Stimulated activated CD8-positive, alpha-beta memory T cell treated with anti-CD3 and anti-CD28 coated beads, Interleukin-4, amount 100 ng/mL, for 48 hours (primary cell): ENCODE measurements at places on chromosomes 13 and 19.

- no peak for DNase-seq
These were observed 12.4 kb upstream of the ZNF77 start for GRCh38 chr19:2957160-2957559.

GRCh38 chr19:2251106-2252054 is 2.3 kb downstream of the AMH start:
- DNase-seq, result no peak

GRCh38 chr13:88217372-88217771 is 546.2 kb downstream of the SLITRK5 start:
- DNase-seq, result no peak

- DNase-seq, result no peak
These were observed 433.0 kb downstream of the TSHZ3 start for GRCh38 chr19:30916238-30916637.

- no peak for DNase-seq
These were observed 72.4 kb upstream of the EDNRB start for GRCh38 chr13:77991003-77991402.

- DNase-seq, result peak; percentile 79
These were observed 730 bp downstream of the NRTN start for GRCh38 chr19:5805462-5806132.

- no peak for DNase-seq
These were observed 100.0 kb downstream of the GADD45B start for GRCh38 chr19:2575734-2576481.

- no peak for DNase-seq
These were observed 64.6 kb downstream of the CCNE1 start for GRCh38 chr19:29876414-29876813.

GRCh38 chr19:14301150-14301549 is 80.1 kb upstream of the ADGRE5 start:
- no peak for DNase-seq

DNA sequence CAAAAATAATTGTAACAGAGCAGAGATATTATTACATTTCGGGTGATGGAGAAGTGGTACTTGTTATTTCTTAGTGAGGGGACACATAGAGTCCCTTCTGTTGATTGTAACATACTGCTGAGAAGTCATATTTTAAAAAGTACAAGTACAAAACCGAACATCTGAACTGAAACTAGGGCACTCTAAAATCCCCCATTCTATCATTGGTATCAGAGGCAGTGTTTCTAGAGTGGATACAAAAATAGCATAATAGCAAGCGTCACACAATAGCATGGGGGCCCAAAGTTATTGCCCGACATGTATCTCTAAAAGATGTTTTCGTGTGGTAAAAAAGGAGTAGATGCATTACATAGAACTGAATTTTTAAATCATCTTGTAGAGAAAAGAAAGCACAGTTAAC is 502.1 kb upstream of the SLC10A2 start:
- DNase-seq, result no peak

DNA sequence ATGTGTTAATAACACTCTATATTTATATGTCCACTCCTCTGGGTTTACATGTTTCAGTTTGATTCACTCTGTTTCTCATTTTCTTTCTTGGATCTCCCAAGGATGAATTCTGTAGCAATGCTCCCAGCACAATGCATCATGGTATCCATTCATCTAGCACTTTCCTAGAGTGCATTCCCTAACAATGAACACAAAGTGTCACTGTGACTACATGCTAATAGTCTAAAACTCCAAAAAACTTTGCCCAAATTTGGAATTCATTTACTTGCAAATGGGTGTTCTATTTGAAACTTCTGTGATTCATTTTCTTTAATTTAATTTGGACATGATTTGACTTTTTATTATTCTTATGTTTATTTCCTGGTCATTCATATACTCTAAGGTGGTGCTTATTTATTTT is 286.3 kb downstream of the POU4F1 start:
- no peak for DNase-seq

DNA sequence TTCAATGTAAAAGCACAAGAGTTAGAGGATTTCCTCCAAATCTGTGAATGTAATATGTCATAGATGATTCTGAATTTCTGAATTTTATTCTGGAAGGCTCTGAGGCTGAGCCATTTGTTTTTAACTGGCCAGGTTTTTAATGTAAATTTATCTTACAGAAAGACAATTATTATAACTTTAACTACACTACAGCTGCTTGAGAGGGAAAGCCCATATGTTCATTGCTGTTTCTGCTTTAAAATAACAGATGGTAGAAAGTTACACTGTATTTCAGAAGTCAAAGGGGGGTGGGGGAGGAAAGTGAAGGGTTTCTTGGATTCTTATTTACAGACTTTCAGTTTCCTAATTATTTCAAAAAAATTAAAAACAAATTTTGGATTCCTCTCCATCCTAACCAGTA is 62.8 kb downstream of the DNAJC15 start:
- no peak for DNase-seq

DNA sequence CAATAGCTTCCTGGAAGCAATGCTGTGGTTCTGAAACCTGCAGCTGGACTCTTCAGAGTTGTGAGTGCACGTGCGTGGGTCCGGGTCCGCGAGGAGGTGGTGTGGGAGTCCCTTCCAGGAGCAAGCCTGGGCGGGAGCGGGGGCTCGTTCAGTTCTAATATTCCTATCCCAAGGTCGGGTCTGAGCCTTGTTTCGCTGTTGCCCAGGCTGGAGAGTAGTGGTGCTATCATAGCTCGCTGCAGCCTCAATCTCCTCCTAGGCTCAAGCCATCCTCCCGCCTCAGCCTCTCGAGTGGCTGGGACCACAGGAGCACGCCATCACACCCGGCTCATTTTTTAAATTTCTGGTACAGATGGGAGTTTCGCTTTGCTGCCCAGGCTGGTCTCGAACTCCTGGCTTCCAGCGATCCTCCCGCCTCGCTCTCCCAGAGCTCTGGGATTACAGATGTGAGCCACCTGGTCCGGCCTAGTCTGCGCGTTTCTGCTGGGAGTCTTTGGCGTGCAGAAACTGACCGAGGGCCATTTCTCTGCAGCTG is 625 bp downstream of the ZFP82 start:
- no peak for DNase-seq

GRCh38 chr13:94030415-94031119 is 448.9 kb downstream of the DCT start:
- no peak for DNase-seq

- DNase-seq, result no peak
These were observed 107.0 kb upstream of the MCF2L start for GRCh38 chr13:112861876-112862615.

- DNase-seq, result no peak
These were observed 14.6 kb upstream of the KCNN1 start for GRCh38 chr19:17951990-17952976.

DNA sequence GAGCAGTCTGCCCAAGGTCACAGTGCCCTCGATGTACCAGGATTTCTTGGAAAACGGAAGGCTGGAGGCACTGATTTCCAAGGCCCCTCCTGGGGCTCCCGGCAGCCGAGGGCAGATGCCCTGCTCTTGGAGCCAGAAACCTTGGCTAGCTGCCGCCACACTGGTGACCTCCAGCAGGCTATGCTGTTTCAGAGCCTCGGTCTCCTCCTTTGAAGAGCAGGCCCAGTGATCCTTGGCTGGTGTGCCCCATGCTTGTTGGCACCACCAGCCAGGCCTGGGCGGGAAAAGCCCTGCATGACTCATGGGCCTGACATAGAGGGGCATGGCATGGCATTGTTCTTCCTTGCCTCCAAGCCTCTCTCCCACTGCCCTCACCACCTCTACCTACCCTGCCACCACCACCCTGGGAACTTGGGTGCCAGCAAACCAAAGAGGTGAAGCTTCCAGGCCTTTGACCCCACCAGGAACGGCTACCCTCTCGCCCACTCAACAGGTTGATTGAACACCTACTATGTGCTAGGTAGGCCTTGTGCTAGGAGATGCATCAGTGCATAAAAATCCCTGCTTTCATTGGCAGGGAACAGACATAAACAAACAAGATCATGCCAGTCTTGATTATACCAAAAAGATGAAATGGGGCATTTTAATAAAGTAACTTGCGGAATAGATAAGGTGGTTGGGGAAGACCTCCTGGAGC is 1.6 kb upstream of the CLEC11A start:
- no peak for DNase-seq

DNA sequence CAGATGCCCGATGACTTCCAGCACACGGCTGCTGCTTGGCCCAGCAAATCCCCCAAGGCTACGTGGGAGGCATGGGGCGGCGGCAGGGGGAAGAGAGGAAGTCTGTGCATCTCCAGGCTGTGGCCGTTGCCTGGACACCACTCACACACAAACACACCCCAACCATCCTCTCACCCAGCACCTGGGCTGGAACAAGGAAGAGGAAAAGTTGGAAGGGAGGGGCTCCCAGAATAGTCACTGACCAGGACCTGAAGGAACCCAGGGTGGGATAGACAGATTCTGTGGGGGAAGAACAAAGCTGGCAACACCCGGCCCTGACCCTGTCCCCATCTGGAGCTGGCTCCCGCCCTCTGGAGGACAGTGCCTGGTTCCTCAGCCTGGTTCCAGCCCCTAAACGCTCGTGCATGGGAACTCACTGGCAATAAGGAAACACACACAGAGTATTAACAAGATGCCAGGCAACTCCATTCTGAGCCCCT is 11.2 kb downstream of the PPP6R1 start:
- no peak for DNase-seq

DNA sequence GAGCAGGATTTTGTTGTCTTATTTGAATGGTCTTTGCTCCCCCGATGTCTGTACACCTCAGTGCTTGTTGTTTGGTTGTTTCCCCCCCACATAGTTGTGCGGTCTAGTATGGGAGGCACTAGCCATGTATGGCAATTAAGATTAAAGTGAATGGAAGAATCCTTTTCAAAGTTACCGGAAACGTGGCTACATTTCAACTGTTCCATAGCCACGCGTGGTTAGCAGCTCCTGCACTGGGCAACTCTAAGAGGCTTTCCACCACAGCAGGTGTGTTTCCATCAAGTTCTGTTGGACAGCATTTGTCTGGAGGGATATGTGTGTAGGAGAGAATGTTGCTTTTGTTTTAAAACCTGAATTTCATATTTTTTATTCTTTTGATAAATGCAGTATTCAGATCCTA is 247.3 kb downstream of the GGACT start:
- DNase-seq, result no peak

GRCh38 chr19:43957891-43958290 is 6.9 kb downstream of the ZNF221 start:
- DNase-seq, result no peak

DNA sequence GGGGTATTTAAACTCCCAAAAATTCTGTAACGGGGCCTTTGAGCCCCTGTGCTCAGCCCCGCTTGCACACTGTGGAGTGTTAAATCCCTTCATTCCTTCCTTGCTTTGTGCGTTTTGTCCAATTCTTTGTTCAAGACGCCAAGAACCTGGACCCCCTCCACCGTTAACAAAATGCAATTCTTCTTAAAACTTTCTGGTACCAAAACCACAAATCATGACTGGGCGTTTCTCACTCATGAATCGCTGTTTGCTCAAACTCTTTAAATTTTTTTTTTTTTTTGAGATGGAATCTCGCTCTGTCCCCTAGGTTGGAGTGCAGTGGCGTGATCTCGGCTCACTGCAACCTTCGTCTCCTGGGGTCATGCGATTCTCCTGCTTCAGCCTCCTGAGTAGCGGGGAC is 881 bp downstream of the ZNF20 start:
- DNase-seq, result no peak

- no peak for DNase-seq
These were observed 919.9 kb upstream of the MIR17HG start for GRCh38 chr13:90427322-90428272.

GRCh38 chr13:101516262-101516661 is 63.8 kb downstream of the ITGBL1 start:
- no peak for DNase-seq

DNA sequence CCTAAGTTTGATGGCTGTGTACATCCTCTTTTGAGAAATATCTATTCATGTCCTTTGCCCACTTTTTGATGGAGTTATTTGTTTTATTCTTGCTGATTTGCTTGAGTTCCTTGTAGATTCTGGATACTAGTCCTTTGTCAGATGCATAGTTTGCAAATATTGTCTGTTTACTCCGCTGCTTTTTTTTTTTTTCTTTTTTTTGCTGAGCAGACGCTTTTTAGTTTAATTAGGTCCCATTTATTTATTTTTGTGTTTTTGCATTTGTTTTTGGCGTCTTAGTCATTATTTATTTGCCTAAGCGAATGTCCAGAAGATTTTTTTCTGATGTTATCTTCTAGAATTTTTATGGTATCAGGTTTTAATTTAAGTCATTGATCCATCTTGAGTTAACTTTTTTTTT is 114.9 kb downstream of the GPC6 start:
- DNase-seq, result no peak

GRCh38 chr13:32022311-32022710 is 9.3 kb upstream of the FRY start:
- DNase-seq, result no peak

DNA sequence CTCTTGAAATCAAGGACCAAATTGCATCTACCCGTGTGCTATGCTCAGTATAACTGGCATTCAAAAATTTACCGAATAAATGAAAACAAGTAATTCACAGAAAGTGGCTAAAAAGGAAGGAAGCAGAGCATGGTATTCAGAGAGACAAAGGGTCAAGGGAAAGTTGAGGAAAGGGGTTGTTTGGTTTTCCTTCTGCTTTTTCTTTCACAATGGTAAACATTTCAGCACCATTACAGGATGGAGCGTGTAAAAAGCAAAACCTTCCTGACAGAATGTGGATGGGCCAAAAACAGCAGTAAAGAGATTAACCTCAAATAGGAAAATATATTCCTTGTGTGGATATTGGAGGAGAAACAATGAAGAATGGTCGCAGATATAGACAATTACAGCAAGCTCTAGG is 14.8 kb downstream of the DIAPH3 start:
- DNase-seq, result no peak

GRCh38 chr13:102267191-102267590 is 134.7 kb downstream of the FGF14 start:
- no peak for DNase-seq
